ENCODE measurements at places on chromosomes 6 and 20. TPM values are rescaled to one million over a fixed set of nuclear protein-coding genes. Genes with fewer than 3 reads are reported as not detected.

HRH3 gene
- 2.9 TPM for total RNA-seq

LRRN4 gene
- total RNA-seq: 0.64 TPM

MICB gene
- total RNA-seq: 37.0 TPM

OTOR gene
- total RNA-seq: not detected

SLC22A7 gene
- total RNA-seq: not detected

BNIP5 gene
- total RNA-seq: not detected

DNA sequence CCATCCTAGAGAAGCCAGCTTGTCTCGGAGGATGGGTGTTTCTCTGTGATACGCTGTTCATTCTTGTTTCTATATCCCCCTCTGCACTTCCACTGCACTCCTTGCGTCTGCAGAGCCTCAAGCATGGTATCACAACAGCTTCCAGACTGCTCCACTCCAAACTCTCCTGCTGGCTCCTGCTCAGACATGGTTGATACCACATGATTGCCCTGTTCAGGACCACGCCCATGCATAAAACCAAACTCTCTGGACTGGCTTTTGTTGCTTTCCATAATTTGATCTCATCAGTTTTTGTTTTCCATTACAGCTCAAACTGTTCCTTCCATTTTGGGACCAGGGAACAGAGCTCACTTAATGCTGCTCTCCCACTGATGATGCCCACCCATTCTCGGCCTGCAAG, 30.0 kb upstream of the SMIM29 start:
- no peak for DNase-seq

GRCh38 chr6:90425161-90425641, 128.6 kb upstream of the BACH2 start:
- no peak for DNase-seq

DNA sequence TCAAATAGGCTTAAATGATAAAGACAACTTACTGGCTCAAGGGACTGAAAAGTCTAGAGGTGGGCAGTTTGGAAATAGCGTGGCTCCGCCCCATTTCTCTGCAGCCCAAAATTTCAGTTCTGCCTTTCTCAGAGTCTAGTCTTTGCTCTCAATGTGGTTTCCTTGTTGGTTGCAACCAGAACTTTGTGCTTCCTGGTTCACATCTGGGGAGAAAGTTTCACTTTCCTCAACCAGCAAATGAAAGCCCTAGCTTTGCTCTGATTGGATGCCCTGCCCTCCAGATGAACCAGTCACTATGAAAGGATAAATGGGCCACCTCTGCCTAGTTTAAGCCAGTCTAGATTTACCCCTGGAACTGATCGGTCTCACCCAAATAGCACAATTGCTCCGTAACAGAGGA, 14.9 kb downstream of the SYCP2L start:
- DNase-seq: no peak

GRCh38 chr6:170444811-170445211, 108.3 kb downstream of the PSMB1 start:
- DNase-seq: no peak

DNA sequence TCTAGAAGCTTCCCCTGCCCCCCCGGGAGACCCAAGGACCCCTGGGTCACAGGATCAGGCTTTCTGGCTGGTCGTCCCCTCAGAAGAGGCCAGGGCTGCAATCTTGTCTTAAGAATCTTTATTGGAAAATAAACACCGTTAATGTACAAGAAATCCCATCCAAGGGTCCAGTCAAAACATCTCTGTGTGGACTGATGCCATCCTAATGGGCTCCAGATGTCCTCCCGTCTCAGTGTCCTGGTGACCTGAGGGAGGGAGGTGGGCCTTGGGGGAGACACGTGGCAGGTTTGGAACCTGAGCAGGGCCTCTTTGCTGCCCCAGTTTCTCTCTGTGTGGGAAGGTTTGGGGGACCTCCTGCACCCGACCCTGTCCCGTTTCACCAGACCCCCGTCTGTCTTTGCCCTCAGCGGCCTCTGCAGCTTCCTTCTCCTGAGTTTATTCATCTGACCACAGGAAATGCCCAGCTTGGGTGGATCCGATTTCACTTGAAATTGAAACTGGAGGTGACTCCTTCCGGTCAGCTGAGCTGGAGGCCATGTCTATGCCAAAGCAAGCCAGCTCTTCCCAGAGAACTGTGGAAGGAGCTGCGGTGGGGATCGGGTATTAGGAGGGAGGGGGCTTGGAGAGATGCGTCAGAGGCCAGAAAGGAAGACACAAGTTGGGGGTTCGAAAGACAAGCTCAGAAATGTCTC, 75.1 kb downstream of the SLC2A10 start:
- no peak for DNase-seq

DNA sequence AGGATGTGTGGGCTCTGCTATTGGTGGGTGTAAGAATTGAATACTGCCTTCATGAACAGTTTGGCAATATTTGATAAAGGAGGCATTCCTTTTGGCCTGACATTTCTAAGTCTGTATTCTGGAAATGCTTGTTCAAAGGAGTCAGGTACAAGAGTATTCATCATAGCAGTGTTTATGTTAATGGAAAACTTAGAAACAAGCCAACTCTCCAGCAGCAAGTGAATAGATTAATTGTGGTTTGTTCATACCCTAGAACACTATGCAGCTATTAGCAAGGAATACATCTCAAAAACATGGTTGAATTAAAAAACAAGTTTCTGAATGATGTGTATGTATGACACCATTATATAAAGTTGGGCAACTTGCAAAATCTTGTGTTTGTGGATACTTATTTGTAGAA, 195.8 kb downstream of the ZFAND3 start:
- no peak for DNase-seq

- no peak for DNase-seq
Measured at GRCh38 chr6:6925391-6926164, 182.2 kb upstream of the RREB1 start.
